ENCODE measurements at places on chromosomes 12 and 14.

DNA sequence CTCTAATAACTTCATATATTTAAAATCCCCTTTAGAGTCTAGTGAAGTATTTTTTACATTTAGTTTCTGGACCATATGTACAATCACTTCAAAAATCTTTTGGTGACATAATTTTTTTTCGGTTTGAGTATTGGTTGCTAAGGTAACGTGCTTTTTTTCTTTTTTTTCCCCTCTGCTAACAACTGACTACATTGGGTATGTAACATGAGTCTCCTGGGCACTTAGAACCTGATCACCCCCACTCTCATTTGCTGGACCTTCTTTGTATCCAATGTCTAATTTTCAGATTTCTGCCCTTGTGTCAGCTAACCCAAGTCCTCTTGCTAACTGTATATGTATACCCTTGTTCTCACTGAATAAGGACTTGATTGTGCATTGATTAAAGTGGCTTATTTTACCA is 592.9 kb upstream of the FLRT2 start:
- DNase-seq, result no peak

DNA sequence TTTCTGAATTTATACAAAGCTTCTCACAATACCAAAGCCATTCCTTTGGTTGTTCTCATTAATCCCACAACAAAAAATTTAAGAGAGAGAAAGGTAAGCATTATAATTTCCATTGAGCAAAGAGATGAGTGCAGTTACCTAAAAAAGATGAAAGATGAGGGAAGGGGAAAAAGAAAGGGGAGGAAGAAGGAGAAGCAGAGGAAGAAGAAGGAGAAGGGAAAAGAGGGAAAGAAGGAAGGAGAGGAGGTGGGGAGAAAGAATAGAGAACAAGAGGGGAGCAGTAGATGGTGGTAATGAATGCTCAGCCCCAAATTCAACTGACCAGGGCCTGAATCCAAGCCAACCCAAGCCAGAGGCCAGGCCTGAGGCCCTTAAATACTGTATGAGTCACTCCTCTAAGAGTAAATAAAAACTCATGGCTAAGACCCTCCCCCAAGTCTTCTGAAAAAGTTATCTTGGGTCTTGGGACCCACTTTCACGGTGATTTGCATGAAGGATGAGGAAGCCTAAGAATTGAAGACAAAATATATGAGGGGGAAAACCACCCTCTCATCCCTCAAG is 144.6 kb downstream of the ITPR2 start:
- DNase-seq, result no peak

- no peak for DNase-seq
Observed at GRCh38 chr12:41439801-41440200, 251.7 kb downstream of the PDZRN4 start.

DNA sequence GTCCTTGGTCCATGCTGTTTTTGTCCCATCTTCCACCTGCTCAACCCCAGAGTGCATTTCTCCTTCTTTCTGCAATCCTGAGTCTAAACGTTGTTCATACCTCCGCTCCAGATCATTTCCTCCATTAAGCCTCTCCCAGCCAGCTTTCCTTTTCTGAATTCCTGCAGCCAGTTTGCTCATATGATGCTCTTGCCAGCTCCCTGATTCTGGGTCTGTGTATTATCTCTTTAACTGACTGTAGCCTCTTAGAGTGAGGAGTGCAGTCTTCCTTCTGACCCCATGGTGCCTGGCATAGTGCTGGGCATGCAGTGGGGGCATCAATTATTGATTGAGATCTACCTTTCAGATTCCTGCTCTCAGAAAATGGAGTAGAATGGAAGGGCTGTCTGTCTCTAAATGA is 11.5 kb upstream of the TBPL2 start:
- DNase-seq, result no peak

- no peak for DNase-seq
Observed at GRCh38 chr12:6773590-6774351, 1.5 kb downstream of the LAG3 start.

DNA sequence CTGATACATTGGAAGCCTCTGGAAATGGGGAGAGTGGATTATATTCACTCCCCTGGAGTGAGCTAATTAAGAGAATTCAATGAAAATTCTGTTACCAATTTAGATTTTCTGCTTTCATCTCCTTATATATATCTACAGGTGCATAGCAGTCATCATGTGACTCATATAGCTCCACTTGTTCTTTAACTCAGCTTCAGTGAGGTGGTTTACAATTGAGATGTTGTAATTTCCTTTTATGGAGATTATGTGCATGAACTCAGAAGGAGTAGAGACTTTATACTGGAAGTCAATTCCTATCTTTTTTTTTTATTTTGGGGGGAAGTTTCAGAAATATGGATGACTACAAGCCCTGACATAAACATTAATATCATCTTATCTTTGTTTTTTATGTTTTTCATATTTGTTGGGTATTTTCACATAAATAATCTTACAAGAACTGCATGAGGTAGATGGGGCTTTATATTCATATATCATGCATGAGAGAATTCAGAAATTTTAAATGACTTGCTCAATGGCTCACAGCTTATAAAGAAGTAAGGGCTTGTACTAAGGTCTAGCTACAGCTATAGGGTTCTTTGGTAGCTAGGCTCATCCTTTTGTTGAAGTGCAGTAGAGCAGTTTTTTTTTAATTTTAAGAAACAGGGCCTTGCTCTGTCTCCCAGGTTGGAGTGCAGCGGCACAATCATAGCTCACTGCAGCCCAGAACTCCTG is 92.3 kb upstream of the SCAF11 start:
- DNase-seq, result no peak

DNA sequence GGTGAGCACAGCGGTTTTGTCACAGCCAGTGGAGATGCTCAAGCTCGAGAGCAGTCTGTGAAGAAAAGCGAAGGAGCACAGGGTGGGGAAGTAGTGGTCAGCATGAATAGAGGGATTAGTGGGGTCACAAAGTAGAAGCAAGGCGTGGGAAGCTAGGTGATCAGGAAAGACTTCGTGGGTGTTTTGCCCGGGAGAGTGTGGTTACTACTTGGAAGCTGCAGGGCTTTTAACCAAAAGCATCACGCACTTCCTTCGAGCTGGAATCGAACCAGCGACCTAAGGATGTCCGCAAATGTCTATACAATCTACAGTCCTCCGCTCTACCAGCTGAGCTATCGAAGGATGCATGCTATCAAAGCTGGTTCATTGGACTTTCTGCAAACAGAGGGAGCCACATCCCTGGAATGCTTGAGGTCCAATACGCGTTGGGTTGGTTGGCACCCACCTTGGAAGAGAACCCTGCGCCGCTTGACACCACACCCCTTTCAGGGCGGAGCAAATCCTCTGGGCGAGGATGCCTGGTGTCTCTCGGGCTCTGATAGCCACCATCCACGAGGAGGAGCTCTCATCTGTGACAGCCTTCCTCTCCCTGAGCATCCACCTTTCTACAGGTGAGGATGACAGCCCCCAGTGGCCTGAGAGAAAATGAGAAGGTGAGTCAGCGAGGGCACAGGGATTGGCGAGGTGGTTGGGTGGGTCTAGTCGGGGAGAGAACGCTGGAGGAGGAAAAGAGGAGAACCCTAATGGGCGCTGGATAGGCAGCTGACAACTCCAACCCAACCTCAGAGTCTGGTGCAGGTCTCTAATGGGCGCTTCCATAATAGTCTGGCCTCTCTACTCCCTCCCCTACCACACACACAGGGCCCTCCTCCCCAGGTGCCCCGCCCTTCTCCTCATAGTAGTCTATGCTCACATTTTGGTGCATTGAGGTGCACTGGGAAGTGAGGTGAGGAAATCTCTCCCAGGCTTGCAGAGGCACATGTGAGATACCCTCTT is 16.0 kb upstream of the OR6S1 start:
- no peak for DNase-seq

- DNase-seq, result no peak
Observed at GRCh38 chr14:69701291-69701690, 65.7 kb upstream of the SRSF5 start.

DNA sequence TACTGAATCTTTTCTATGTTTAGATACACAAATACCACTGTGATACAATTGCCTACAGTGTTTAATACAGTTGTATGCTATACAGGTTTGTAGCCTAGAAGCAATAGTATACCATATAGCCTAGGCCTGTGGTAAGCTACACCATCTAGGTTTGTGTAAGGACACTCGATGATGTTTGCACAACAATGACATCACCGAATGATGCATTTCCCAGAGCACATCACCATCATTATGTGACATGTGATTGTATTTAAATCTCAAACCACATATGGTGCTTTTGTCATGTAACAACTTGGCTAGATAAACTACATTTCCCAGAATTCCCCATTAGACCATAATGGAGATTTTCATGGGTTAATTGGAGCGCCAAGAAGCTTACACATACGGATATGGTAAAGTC is 128.4 kb upstream of the CPNE8 start:
- no peak for DNase-seq

DNA sequence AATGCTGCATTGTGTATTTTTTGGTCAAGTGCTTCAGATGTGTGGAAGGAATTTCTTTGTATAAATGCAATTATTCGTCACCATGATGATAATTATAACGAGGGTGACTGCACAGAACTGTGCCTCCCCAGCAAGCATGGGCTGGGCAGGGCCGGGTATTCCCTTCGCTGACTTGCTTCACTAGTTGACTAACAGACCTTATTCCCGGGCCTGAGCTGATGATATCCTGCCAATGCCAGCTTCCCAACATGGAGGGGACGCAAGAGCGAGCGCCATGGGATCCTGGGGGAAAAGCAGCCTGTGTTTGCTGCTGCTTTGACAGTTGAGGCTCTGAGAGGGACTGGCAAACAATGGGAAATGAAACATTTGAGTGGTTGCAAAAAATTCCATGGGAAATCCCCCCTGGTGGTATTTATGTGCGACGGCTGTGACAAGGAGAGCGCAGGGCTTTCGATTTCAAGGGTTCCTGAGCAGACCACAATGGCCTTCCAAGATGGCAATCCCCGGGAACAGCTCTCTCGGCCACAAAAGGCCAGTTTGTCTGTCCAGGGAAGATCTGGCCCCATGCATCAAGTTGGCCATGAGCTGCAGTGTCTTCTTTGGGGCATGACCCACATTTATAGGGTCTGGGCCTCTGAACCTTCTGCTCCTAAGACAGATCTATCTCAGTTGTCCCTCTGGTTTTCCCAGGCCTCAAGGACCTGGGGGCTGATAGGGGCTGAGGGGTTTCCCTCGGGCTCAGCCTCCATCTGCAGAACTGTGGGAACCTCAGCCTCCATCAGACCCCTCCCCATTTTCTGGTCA is 21.9 kb upstream of the MAP1LC3B2 start:
- DNase-seq, result no peak

GRCh38 chr12:6635856-6636531 is at the start of gene LPAR5:
TSS of gene LPAR5 (minus strand) at chr12:6635959. CDS start at chr12:6621248, 14,711 bp downstream.
- DNase-seq, result peak; percentile 95
